ENCODE measurements at places on chromosomes 16 and 17.
A peak's percentile ranks its signal among the peaks of the same experiment; 100 is the strongest.

DNA sequence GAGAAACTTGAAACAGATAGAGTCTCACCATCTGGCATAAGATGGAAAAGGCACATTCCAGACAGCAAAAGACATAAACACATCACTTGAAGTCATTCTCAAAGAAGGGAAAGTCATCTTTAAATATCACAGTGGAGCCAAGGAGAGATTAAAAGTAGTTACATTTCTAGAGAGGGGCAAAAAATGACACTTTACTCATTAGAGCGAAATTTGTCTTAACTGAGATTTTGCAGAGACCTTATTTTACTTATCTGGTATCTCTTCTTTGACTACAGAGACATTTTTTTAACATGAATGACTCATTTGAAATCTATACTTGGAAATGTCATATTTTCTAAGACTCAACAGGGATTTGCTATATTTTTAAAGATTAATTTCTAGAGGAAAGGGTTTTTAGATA is 339.0 kb upstream of the KIF2B start:
- DNase-seq: no peak

DNA sequence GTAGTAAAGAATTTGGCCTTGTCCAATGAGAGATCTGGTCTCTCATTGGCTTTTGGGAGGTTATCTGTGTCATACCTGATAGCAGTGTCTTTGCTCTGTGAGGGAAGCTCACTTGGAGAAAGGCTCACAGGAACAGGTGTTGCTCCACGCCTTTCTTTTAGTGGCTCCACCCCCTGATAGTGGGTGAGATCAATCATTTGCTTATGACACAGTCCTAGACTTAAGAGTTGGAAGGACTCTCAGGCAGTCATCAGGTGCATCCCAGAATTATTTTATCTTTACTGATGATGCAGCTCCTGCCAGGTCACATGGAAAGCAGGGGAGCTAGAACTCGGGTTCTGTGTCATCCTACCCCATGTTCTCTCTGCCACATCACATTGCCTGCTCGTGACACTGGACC is 59.3 kb downstream of the CENPV start:
- DNase-seq: no peak

DNA sequence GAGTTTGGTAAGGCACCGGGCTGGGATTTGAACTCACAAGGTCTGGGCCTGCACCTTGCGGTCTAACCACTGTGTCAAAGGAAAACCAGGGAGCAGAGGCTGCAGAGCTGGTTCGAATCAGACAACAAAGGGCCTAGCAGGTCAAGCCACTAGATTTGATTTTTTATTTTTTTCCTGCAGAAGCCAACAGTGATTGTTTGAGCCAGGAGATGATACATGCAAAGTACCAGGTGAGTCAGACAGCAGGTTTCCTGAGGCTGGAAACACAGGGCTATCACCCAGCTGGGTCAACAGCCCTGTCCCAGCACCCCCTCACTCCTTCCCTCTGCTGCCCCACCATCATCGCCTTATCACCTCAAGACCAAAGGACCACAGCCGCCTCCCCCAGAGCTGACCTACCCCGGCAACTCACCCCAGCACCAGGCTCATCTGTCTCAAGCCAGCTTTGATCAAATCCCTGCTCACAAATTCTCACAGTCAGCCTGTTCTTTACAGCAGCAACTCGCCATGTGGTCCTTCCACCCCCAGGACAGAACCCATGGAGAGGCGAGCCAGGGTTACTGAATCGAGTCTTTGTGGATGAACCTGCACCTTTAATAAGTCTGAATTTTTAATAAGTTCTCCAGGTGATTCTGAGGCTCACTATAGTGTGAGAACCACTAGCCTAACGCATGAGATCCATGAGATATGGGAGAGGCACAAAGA is 13.0 kb upstream of the KRT19 start:
- no peak for DNase-seq

DNA sequence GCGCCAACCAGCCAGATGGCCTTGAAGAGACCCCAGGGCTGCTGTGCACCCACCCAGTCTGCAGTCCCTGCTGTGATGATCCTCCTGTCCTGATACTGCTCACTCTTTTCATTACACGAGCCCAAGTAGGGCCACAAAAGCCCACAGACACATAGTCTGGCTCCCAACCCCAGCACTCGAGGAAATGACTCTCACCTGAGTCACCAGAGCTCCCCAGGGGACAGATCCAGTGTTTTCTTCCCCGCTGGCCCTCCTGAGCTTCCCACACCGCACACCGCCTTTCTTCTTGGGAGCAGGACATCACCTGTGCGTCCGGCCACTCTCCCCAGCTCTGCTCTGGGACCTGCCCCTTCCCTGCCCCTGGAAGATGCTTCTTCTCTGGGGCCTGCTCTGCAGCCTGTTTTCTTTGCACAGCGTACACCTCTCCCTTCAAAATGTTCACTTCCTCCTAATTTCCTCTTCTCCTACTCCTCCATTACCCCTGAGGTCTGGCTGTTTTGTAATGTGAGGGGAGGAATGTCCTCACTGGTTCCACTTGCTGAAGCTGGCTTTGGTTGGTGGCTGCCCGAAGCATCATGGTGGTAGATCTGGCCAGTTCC is 2.0 kb upstream of the SCN4A start:
- DNase-seq: peak; percentile 34

GRCh38 chr16:50509521-50510341 is 38.5 kb upstream of the NKD1 start:
- no peak for DNase-seq

DNA sequence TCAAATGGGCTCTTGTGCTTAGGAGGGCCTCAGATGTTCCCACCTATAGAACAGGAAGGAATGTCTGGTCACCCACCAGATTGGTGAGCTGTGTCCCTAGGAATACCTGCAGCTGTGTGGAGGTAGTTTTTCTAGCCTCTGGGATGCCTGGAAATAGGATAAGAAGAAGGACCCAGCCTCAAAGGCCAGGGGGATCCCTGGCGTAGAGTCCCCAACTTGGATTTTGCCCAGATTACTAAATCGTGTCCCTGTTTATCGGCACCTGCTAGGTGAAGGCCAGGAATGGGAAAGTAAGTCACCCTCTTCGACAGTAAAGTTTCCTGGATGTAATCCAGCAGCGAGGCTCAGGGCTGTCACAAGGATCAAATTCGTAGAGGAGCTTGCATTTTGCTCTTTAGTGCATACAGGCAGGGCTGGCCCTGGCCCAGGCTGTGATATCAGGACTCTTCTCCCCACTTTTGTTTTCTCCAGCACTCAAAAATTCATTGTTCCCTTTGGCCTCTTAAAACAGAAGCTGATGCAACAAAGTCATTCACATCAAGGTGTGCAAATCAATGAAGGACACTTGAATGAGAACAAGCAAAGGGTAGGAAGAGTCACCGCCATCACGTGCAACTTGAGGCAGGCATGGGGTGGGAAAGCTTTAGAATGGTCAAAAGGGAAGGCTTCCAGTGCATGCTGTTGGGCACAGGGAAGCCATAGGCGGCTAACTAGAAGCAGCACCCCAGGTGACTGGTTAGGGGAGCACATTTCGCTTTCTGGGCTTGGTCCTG is 7.5 kb downstream of the SLC13A2 start:
- no peak for DNase-seq

DNA sequence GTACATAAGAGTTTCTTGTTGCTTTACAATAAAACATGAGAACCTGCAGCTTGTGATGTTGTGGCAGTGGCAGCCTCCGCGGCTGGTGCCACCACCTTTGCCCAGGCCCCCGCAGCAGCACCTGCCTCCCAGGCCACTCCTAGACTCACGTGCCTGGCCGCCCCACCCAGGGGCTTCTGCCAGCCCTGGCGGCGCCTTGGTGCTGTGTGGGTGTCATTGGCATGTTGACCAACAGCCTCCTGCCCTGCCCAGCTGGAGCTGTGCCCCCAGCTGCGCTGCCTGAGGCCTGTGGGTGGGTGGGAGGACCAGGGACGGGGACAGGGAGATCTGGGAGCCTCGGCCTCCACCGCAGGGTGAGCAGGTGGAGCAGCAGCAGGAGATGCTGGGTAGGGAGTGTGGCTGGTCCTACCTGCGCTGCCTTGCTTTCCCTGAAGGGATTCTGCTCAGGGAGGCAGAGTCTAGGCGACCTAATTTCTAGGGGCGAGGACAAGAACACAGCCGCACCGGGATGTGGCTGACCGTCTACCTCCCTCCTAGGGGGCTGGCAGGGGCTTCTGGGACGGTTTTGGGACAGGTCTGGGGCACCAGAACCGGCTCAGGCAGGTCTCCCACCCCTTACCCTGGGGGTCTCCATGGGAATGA is 428 bp upstream of the DNASE1L2 start:
- DNase-seq: no peak

- no peak for DNase-seq
Measured at GRCh38 chr17:28193241-28193640, 125.8 kb upstream of the TMEM97 start.

DNA sequence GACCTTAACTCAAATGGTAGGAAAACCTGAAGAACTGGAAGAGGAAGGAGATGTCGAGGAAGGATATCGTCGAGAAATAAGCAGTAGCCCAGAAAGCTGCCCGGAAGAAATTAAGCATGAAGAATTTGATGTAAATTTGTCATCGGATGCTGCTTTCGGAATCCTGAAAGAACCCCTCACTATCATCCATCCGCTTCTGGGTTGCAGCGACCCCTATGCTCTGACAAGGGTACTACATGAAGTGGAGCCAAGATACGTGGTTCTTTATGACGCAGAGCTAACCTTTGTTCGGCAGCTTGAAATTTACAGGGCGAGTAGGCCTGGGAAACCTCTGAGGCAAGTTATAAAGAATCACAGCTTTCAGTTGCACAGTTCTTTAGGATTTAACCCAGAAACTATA is 15.5 kb downstream of the ERCC4 start:
- no peak for DNase-seq

DNA sequence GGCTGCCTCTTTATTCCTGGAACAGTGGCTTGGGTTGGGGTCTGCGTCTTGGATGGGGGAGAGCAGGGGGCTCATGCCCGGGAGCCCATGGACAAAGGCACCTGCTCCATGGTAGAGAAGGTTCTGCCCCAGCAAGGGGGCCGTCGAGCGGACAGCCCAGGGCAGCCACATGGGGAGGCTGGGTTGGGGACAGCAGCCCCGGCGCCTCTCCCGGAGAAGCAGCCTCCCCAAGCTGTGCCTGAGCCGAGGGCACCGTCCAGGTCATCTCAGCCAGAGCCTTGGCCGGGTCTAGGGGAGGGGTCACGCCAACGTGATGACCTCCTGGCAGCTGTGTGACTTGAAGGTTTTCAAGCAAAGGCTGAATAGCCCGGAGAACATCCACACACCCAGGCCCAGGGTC is 32.9 kb upstream of the GNG13 start:
- no peak for DNase-seq

GRCh38 chr16:88387941-88388627 is 5.3 kb downstream of the ZNF469 start:
- peak; percentile 60 for DNase-seq

DNA sequence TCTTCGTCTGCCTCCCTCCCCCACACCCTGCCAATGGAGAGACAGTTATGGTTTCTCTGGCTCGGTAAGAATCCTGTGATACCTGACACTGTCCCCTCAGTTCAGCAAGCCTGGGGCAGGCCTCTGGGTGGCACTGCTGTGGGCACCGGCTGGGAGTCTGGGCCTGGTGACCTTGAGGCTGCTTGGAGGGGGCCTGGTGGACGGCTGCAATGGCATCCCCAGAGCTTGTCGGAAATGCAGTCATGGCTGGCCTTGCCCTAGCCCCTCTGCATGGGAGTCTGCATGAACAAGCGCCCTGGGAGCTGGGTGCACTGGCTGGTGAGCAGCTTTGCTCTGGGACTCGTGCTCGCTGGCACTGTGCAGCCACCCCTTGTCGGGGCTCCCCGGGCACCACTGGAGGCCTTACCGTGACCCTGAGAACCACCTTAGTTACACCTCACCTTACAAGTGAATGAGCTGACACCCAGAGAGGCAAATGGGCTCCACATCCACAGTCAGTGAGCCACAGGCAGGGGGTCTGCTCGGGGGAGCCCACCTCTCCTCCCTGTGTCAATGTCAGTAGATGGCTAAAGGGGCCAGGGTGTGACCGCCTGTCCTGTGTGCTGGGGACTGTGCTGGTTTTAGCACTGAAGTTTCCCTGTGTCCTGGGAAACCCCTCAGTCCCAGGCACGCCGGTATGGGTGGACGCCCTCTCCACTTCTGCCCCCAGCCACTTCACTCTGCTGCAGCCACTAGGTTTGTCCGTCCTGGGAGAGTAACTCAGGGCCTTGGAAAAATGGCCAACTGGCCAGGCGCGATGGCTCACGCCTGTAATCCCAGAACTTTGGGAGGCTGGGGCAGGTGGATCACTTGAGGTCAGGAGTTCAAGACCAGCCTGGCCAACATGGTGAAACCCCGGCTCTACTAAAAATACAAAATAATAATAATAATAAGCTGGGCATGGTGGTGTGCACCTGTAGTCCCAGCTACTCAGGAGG is 1.4 kb downstream of the LGALS3BP start:
- DNase-seq: no peak

GRCh38 chr17:62112229-62112628 is 47.2 kb upstream of the MED13 start:
- no peak for DNase-seq

DNA sequence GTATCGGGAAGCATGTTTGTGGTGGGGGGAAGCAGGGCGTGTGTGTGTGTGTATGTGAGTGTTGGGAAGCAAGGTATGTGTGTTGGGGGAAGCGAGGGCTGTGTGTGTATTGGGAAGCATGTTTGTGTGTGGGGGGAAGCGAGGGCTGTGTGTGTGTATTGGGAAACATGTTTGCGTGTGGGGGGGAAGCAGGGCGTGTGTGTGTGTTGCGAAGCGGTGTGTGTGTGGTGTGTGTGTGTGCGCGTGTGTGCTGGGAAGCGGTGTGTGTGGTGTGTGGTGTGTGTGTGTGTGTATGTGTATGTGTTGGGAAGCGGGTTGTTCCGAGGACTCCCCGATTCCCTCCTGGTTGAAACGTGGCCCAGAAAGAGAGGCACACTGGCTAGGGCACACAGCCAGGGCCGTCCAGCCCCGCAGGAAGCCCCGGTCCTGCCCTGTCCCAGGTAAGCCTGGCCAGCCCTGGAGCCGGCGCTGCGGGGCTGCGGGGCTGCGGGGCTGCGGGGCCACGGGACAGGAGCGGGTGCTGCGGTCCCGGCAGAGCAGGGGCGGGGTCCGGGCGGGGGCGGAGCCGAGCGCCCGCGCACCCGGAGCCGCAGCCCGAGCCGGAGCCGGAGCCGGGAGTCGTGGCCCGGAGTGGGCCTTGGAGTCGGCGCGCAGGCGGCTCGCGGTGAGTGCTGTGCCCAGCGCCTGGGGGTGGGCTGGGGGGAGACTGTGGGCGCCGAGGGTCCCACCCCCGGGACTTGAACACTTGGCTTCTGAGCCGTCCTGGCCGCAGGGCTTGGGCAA is at the start of gene NOD2:
TSS of gene NOD2 (plus strand) at position 608 of the 783 bp plus-strand sequence. CDS start 5,890 bp downstream, outside the sequence.
- no peak for DNase-seq

DNA sequence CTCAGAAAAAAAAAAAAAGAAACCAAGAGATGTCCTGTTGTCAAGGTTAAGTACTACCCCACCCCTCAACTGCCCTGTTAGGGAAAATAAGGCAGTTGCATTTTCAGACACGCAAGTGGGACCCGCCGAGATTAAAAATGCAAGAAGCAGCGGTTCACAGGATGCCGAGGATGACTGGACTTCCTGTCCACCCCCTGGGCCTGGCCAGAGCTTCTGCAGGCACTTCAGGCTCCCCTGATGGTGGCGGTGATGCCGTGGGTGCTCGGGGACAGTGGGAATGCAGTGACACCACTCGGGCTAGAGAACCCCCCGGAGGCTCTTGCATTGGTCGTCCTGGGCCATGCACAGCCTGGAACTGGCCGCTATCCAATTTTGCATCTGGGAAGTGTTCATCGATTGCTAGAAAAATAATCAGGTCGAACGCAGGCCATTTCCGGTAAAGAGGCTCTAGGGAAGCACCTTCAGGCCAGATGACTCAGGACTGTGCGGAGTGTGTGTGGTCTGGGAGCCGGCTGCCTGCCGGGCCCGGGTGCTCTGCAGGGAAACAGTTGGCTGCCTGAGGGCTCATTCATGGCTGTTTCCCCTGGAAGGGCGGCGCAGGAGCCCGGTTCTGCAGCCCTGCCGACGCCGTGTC is 13.4 kb upstream of the CRISPLD2 start:
- peak; percentile 80 for DNase-seq

- no peak for DNase-seq
Measured at GRCh38 chr16:58102665-58103392, 26.4 kb downstream of the CFAP20 start.

All from adipocyte (in vitro differentiated cells).